ENCODE measurements at places on chromosomes 6 and 20. TPM values are rescaled to one million over a fixed set of nuclear protein-coding genes. Genes with fewer than 3 reads are reported as not detected.

NKAPL gene
- total RNA-seq, result not detected

GRCh38 chr6:77034161-77034560, 429.1 kb downstream of the HTR1B start:
- DNase-seq, result no peak

GJA10 gene
- not detected for total RNA-seq

DNA sequence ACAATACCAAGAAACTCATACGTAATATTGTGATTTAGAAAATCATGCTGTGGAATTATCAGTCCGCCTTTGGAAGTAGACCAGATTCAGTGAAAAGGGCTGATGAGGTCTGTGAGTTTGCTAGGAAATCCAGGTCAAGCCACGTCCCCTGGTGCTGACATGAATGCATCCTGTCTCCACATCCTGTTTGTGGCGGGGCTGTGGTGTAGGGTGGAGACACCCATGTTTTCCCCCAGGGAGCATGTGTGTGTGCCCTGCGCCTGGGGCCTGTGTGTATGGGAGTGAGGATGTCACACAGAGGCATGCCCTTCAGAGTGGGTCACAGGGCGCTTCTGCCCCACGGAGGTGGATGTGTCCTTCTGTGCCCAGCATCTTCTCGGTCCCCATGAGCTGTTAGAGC, 109.1 kb downstream of the SASH1 start:
- DNase-seq, result no peak

- DNase-seq, result no peak
Measured at GRCh38 chr6:145312481-145312880, 422.8 kb downstream of the EPM2A start.

DNA sequence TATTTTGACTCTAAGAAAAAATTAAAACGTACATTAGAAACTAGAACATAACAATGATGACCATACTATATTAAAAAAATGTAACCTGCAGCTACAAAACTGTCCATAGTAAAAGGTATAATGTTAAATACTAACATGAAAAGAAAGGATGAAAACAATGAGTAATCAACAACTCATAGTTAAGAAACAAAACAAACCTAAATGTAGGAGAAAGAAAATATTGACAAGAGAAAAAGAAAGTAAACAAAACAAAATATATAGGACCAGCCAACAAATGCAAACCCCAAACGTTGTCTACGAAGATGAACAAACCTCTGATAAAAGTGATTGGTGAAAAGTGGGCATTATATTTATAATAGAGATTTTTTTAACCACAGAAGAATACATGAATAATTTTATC, 41.1 kb upstream of the ADGRG6 start:
- no peak for DNase-seq

- DNase-seq, result no peak
Measured at GRCh38 chr6:47724300-47724699, 25.9 kb downstream of the ADGRF4 start.

Data from Calu3 (cell line).